ENCODE measurements at places on chromosomes 7 and 10. TPM values are rescaled to one million over a fixed set of nuclear protein-coding genes. Genes with fewer than 3 reads are reported as not detected.

DNA sequence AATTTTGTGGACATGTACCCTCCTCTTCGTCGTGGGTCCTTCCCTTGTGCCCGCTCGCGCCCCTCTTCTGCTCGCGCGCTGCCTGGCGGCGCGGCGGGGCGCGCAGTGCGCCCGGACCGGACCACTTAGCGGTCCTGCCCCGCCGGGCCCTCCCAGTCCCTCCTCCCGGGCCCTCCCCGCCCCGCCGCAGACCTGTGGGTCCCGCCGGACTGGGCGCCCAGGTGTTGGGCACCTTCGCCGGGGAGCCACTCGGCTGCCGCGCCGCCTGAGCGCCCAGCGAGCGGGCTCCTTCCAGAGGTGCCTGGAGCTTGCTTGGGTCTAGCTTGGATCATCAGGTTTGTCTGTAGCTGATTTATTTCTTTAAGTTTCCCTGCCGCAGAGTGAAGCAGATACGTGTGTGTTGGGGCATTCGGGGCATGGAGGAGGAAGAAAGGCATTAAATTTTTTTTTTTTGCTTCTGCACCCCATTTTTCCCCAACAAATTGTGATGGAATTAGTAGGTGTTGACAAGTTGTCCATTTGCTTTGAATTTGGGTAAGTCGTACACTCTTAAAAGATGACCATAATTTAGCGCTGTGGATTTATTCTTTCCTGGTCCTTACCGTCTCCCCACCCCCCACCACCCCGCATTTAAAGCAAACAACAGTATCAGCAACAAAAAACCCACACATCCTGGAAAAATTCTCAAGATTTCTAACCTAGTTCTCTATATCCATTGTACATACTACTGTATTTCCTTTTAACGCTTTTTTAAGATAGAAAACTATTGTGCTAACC, 905 bp downstream of the C1GALT1 start:
- H3K27me3 ChIP-seq: no peaks in the 10 kb centered on the region
- peak overlapping the region; percentile 60 for H3K27ac ChIP-seq

DNA sequence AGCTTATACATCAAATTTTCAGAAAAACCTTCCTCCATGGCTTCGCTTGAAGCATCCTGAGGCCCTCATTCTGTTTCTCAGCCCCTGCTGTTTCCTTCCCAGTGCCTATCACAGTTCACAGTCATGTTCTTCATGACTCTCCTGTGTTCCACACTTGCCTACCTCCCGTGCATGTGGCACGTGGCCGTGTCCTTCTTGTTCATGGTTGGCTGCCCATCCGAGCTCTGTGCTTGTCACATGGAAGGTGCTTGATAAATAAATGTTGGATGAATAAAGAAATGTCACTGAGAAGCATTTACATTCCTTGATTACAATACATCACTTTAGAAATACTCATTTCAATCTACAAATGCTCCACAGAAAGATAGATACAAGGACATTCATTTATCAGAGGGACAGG, 23.7 kb upstream of the EGFR start:
- peaks cover 16% of the 10 kb centered on the region for H3K4me1 ChIP-seq
- no peaks in the 10 kb centered on the region for H3K36me3 ChIP-seq
- peak overlapping the region; percentile 47 for H3K27ac ChIP-seq
- no peak for DNase-seq

GRCh38 chr10:96082153-96082552, 38.8 kb downstream of the CCNJ start:
- H3K27ac ChIP-seq: no peak overlapping the region
- DNase-seq: no peak
- no peaks in the 10 kb centered on the region for H3K36me3 ChIP-seq
- H3K27me3 ChIP-seq: no peaks in the 10 kb centered on the region
- H3K4me1 ChIP-seq: no peaks in the 10 kb centered on the region

DNA sequence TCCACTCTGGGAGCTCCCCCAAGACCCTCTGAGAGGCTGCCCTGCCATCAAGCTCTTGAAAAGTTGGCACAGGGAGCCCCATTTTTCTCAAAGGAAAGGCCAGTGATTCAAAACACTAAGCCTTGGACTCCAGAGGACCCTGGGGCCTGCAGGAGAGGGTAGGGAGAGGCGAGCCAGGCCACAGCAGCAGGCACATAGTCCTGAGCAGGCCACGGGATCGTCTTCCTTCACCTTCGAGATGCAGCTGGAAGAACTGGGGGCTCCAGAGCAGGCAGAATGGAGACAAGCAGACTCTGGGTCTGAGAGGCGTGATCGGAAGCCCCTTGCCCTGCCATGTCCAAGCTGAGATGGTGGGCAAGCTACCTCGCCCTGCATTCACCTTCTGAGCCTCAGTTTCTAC, 13.9 kb downstream of the TNS3 start:
- H3K36me3 ChIP-seq: no peaks in the 10 kb centered on the region
- no peak for DNase-seq
- no peak overlapping the region for H3K4me3 ChIP-seq
- H3K4me1 ChIP-seq: peaks cover 32% of the 10 kb centered on the region
- H3K27me3 ChIP-seq: no peaks in the 10 kb centered on the region

GRCh38 chr10:82811621-82812020, 936.6 kb downstream of the NRG3 start:
- H3K27ac ChIP-seq: no peak overlapping the region
- no peaks in the 10 kb centered on the region for H3K36me3 ChIP-seq
- H3K4me3 ChIP-seq: no peak overlapping the region
- DNase-seq: peak; percentile 32
- no peaks in the 10 kb centered on the region for H3K4me1 ChIP-seq

DNA sequence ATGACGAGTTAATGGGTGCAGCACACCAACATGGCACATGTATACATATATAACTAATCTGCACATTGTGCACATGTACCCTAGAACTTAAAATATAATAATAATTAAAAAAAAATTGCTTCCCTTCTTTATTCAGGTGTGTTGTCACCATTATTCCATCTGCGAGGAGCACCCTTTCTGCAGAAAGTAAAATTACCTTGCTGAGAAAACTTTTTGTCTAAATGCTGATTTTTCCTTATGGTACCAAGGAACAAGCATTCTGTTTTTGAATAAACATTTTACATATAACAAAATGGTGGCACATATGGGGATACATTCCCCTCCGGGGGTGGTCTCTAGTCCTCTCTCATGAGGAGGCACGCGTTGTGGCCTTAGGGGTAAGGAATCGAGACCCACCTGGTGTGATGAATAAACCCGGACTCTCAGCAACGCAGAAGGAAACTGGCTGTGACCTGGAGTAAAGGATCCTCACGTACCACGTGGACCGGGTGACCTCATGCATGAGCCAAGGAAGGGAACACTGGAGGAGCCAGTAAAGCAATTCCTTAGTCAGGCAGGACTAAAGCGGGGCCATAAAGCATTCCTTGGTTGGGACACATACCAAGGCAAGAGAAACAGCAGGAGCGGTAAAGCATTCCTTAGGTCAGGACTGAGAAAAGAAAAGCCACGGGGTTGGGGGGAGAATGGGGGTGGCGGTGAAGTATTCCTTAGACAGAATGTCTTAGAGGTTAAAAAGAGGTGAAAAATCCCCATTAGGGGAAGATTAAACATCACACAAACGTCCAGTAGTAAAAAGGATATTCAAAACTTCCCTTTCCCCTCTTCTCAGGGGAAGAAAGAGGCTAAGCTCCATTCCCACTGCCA, 20.8 kb upstream of the OPTN start:
- 0 out of 2 replicates have a peak, but pooled peaks cover 8% of the 10 kb centered on the region for H3K27me3 ChIP-seq
- DNase-seq: no peak
- no peak overlapping the region for H3K27ac ChIP-seq
- no peaks in the 10 kb centered on the region for H3K4me1 ChIP-seq

DNA sequence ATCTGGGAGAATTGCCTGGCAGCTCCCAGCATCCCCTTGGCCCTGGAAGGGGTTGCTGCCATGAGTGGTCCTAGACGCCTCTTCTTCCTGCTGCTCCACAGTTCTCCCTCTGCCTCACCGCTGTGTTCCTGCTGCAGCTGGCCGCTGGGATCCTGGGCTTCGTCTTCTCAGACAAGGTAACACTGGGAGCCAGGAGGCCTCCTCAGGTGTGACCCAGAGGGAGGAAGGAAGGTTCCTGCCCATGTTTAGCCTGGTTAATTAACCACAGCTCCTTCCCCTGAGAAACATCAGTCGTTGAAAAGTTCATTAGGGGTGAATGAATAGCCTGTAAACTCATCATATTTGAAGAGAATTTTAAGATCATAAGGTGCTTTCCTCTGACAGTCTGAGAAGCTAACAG, 18.2 kb downstream of the TSPAN33 start:
- peaks cover 7% of the 10 kb centered on the region for H3K27me3 ChIP-seq
- H3K36me3 ChIP-seq: no peaks in the 10 kb centered on the region
- no peaks in the 10 kb centered on the region for H3K4me1 ChIP-seq
- no peak overlapping the region for H3K27ac ChIP-seq
- H3K4me3 ChIP-seq: no peak overlapping the region

SPDYE5 gene
- not detected for total RNA-seq

- no peak overlapping the region for H3K4me3 ChIP-seq
- no peaks in the 10 kb centered on the region for H3K36me3 ChIP-seq
- H3K27ac ChIP-seq: no peak overlapping the region
- no peak for DNase-seq
- no peaks in the 10 kb centered on the region for H3K27me3 ChIP-seq
- H3K4me1 ChIP-seq: no peaks in the 10 kb centered on the region
Measured at GRCh38 chr10:49079072-49079471, 36.2 kb downstream of the VSTM4 start.

TRIL gene
- total RNA-seq: 0.32 TPM

DNA sequence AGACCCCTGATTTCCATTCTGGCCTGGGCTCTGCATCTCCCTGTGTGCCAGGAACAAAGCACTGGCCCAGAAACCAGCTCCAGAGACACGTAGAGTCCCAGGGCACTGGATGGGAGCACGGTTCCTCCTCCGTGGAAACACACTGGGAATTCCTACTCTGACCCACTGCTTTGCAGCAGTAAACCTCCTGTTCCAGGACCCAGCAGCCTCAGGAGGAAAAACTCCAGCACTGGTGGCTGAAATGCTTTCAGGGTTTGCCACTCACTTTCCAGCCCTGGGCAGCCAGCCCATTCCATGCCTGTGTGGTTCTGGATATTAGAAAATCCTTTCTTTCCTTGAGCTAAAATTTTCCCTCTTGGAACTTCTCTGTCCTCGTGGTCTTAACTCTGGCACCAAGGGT, 58.0 kb downstream of the FAM171A1 start:
- no peaks in the 10 kb centered on the region for H3K36me3 ChIP-seq
- no peaks in the 10 kb centered on the region for H3K27me3 ChIP-seq
- no peak overlapping the region for H3K27ac ChIP-seq
- H3K4me1 ChIP-seq: no peaks in the 10 kb centered on the region
